HFFc6 (cell line): ENCODE measurements at places on chromosomes 11 and 22. TPM values are rescaled to one million over a fixed set of nuclear protein-coding genes. Genes with fewer than 3 reads are reported as not detected.

Gene CCDC73
- not detected in 3 replicates for total RNA-seq

- peak overlapping the region; percentile 91 for H3K4me3 ChIP-seq
- H3K27me3 ChIP-seq: peaks cover 4% of the 10 kb centered on the region; the same call in 1 of the 2 replicates
- no peaks in the 10 kb centered on the region for H3K36me3 ChIP-seq
- peaks cover 37% of the 10 kb centered on the region for H3K4me1 ChIP-seq
These were observed 88.1 kb upstream of the ARHGAP32 start for GRCh38 chr11:129280027-129280811.

Gene DAGLA
- 2.4 to 3.8 TPM (median 2.4 TPM) in 3 replicates for total RNA-seq

DNA sequence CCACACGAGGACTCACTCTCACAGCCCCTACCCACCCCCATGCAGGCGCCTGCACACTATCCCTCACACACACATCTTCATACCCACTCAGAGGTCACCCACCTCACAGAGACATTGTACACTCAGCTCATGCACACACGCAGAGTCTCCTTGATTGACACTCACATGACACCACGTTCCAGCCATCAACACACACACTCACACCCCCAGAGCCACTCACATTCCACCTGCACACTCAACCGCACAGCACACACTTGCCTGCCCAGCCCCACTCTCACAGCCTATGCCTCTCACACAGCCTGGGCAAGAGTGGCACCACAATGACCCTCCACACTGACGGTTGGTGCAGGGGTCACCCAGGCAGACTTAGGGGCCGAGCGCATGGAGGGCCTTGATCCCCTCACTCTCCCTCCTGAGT is 2.2 kb downstream of the SPI1 start:
- no peak overlapping the region for H3K27ac ChIP-seq
- H3K4me3 ChIP-seq: no peak overlapping the region
- H3K27me3 ChIP-seq: peaks cover 1% of the 10 kb centered on the region
- peaks cover 13% of the 10 kb centered on the region for H3K4me1 ChIP-seq

GRCh38 chr11:76832361-76832760 is 28.4 kb upstream of the ACER3 start:
- peaks cover 15% of the 10 kb centered on the region for H3K27me3 ChIP-seq
- H3K36me3 ChIP-seq: no peaks in the 10 kb centered on the region
- H3K27ac ChIP-seq: no peak overlapping the region
- DNase-seq: no peak
- no peak overlapping the region for H3K4me3 ChIP-seq
- peaks cover 11% of the 10 kb centered on the region; the same call in 1 of the 2 replicates for H3K4me1 ChIP-seq

Gene C11orf91
- 0.39 to 0.59 TPM in 2 of 3 replicates, not detected in the other for total RNA-seq

Gene ACR
- total RNA-seq: not detected in 3 replicates

DNA sequence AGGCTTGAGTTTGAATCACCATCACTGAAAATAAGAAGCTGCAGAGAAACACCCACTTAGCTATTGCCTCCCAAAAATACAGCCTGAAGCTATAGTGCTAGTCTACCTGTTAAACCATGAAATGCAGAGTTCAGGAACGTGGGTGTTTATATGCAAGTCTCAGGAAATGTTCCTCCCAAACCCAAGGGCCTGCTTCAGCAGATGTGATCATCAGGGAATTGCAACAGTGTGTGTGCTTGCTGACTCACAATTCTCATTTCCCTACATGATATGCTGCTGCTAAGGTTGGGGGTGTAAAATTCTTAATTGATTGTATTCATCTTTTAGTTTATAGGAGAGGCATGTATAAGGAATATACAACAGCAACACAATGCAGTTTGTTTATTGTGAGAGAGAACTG is 49.6 kb downstream of the NUP98 start:
- H3K4me3 ChIP-seq: no peak overlapping the region
- peak overlapping the region; percentile 57 for H3K27ac ChIP-seq
- H3K27me3 ChIP-seq: no peaks in the 10 kb centered on the region
- peaks cover 15% of the 10 kb centered on the region for H3K4me1 ChIP-seq
- peak; percentile 60 for DNase-seq

- 0 out of 2 replicates have a peak, but pooled peaks cover 6% of the 10 kb centered on the region for H3K4me1 ChIP-seq
- peaks cover 11% of the 10 kb centered on the region for H3K27me3 ChIP-seq
- no peak for DNase-seq
- H3K27ac ChIP-seq: no peak overlapping the region
- no peak overlapping the region for H3K4me3 ChIP-seq
These were observed 35.2 kb upstream of the RDX start for GRCh38 chr11:110331626-110332025.

- no peaks in the 10 kb centered on the region for H3K4me1 ChIP-seq
- no peaks in the 10 kb centered on the region for H3K36me3 ChIP-seq
- no peak overlapping the region for H3K27ac ChIP-seq
- H3K4me3 ChIP-seq: no peak overlapping the region
These were observed 238.2 kb downstream of the SOX6 start for GRCh38 chr11:16117989-16118756.

DNA sequence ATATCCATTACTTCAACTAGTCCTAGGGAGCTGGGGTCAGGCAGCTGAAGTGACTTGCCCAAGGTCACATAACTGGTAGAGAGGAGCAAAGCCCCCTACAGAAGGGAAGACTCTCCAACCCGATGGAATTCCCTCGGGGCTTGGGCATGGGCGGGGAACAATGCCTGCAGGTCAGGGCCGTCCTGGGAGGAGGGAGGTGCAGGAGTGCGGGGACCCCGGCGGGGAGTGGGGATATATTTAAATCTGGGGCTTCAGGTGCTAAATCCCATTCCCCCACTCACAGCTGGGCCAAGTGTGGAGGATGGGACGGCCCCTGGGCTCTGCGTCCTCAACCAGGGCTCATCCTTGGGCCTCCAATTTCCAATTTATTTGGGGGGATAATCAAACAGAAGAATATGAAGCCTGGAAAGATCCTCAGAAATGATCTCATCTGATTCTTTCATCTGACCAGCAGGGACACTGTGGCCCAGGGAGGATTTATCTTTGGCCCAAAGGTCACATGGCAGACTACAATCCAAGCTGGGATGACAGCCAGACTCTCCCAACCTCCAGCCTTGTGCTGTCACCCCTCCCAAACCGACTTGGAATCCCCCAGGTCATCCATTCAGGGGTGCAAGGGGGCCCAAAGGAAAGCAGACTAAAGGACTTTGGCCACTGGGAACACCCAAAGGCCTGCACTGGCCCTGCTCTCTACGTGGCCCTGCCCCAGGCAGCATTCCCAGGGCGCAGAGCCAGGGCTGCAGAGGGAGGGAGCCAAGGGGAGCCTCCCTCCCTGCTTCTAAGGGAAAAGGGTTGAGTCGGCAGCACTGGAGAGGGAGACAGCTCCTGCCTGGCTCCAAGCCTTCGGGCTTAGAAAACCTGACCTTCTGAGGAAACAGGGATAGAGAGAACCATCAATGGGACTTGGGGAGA is 8.7 kb upstream of the C1QTNF6 start:
- H3K4me3 ChIP-seq: peak overlapping the region; percentile 9; the same call in 1 of the 2 replicates
- H3K36me3 ChIP-seq: no peaks in the 10 kb centered on the region
- H3K27ac ChIP-seq: peak overlapping the region; percentile 89
- H3K4me1 ChIP-seq: peaks cover 31% of the 10 kb centered on the region

DNA sequence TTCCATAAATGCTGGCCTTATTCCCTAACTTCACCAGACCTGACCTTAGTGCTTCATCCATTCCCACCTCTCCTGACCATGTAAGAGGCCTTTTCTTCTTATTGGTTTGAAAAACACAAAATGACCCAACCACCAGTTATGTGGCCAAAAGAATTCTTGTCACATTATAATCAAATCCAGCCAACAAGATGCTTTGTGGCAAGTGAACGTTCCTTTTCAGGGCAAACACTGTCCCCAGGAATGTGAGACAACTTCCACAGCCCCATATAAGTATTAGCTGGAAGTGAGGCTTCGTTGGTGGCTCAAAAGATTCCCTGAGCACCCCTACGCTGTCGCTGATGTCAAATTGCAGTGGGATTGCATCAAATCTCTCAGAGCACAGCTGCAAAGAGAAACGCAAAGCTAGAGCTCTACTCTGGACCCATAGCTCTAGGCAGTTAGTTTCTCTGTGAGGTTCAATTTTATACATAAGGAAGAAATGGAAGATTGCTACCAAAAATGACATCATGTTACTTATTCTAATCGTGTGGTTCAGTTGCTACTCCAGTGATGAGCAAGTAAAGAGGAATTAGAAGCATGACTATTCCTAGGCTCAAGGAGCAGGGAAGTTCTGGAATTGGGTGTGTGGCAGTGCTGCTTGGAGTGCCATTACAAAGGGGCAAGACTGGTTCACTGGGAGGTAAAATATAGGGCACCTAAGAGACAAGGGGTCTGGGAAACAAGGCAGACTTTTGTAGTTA is 26.1 kb downstream of the GLYATL1 start:
- peaks cover 15% of the 10 kb centered on the region for H3K4me1 ChIP-seq
- DNase-seq: peak; percentile 59
- H3K27ac ChIP-seq: 0 out of 2 replicates have a peak overlapping the region, but pooled peaks have one; percentile 20
- no peaks in the 10 kb centered on the region for H3K36me3 ChIP-seq

Gene FOXRED2
- 3.2 to 4.0 TPM (median 3.5 TPM) in 3 replicates for total RNA-seq

GRCh38 chr22:41242396-41243117 is 1.8 kb upstream of the CHADL start:
- H3K36me3 ChIP-seq: peaks cover 17% of the 10 kb centered on the region
- DNase-seq: no peak
- H3K27ac ChIP-seq: peak overlapping the region; percentile 29
- 0 out of 2 replicates have a peak overlapping the region, but pooled peaks have one; percentile 13 for H3K4me3 ChIP-seq
- peaks cover 12% of the 10 kb centered on the region for H3K4me1 ChIP-seq
- peaks cover 15% of the 10 kb centered on the region for H3K27me3 ChIP-seq

GRCh38 chr22:42039271-42039670 is 31.3 kb downstream of the NAGA start:
- peaks cover 10% of the 10 kb centered on the region for H3K27me3 ChIP-seq
- no peaks in the 10 kb centered on the region; the same call in 1 of the 2 replicates for H3K4me1 ChIP-seq
- DNase-seq: peak; percentile 44
- peaks cover 6% of the 10 kb centered on the region; the same call in 1 of the 2 replicates for H3K36me3 ChIP-seq
- H3K27ac ChIP-seq: no peak overlapping the region

Gene LTBP3
- 64.9 and 71.6 TPM in 2 replicates for total RNA-seq

Gene DGCR6
- 0.47 to 1.2 TPM (median 0.87 TPM) in 3 replicates for total RNA-seq

Gene OR2AG2
- total RNA-seq: 0.05 to 0.09 TPM (median 0.09 TPM) in 3 replicates

GRCh38 chr22:49633010-49633324 is 194.7 kb downstream of the BRD1 start:
- no peak overlapping the region for H3K4me3 ChIP-seq
- H3K4me1 ChIP-seq: no peaks in the 10 kb centered on the region
- H3K36me3 ChIP-seq: 0 out of 2 replicates have a peak, but pooled peaks cover 4% of the 10 kb centered on the region
- H3K27me3 ChIP-seq: no peaks in the 10 kb centered on the region
- H3K27ac ChIP-seq: no peak overlapping the region

- DNase-seq: no peak
- peaks cover 6% of the 10 kb centered on the region; the same call in 1 of the 2 replicates for H3K36me3 ChIP-seq
- no peak overlapping the region for H3K27ac ChIP-seq
- H3K27me3 ChIP-seq: no peaks in the 10 kb centered on the region; the same call in 1 of the 2 replicates
These were observed 22.1 kb upstream of the XKR3 start for GRCh38 chr22:16847271-16847670.

GRCh38 chr11:14565845-14566244 is 45.7 kb upstream of the PSMA1 start:
- H3K4me3 ChIP-seq: no peak overlapping the region
- DNase-seq: no peak
- H3K36me3 ChIP-seq: no peaks in the 10 kb centered on the region
- no peak overlapping the region for H3K27ac ChIP-seq
- no peaks in the 10 kb centered on the region; the same call in none of the 2 replicates for H3K27me3 ChIP-seq

Gene TNNT3
- not detected in 3 replicates for total RNA-seq

GRCh38 chr11:69000831-69001242 is 12.2 kb downstream of the MRGPRF start:
- H3K4me3 ChIP-seq: peak overlapping the region; percentile 3; the same call in 1 of the 2 replicates
- H3K36me3 ChIP-seq: no peaks in the 10 kb centered on the region
- peak; percentile 87 for DNase-seq

GRCh38 chr11:74015919-74016684 is 7.2 kb upstream of the UCP3 start:
- no peak overlapping the region for H3K4me3 ChIP-seq
- peaks cover 2% of the 10 kb centered on the region; the same call in 1 of the 2 replicates for H3K27me3 ChIP-seq
- DNase-seq: no peak
- H3K4me1 ChIP-seq: peaks cover 8% of the 10 kb centered on the region
- peaks cover 9% of the 10 kb centered on the region; the same call in 1 of the 2 replicates for H3K36me3 ChIP-seq

GRCh38 chr11:61860054-61860903 is 31.1 kb downstream of the FADS3 start:
- H3K27ac ChIP-seq: no peak overlapping the region; the same call in 1 of the 2 replicates
- H3K36me3 ChIP-seq: peaks cover 5% of the 10 kb centered on the region; the same call in 1 of the 2 replicates
- no peak overlapping the region for H3K4me3 ChIP-seq
- H3K4me1 ChIP-seq: no peaks in the 10 kb centered on the region

- H3K4me3 ChIP-seq: no peak overlapping the region
- no peaks in the 10 kb centered on the region for H3K4me1 ChIP-seq
- H3K27me3 ChIP-seq: peaks cover 24% of the 10 kb centered on the region
- no peak for DNase-seq
- no peak overlapping the region for H3K27ac ChIP-seq
- H3K36me3 ChIP-seq: no peaks in the 10 kb centered on the region
These were observed 71.2 kb upstream of the PRR5 start for GRCh38 chr22:44630826-44631225.

Gene FGF4
- not detected in 3 replicates for total RNA-seq

Gene IGSF9B
- 0.09 TPM in 1 of 3 replicates, not detected in the others for total RNA-seq

Gene OR6A2
- 0.05 to 0.06 TPM in 2 of 3 replicates, not detected in the other for total RNA-seq

GRCh38 chr11:125491146-125491545 is 4.9 kb downstream of the FEZ1 start:
- H3K27ac ChIP-seq: no peak overlapping the region
- DNase-seq: no peak
- no peaks in the 10 kb centered on the region for H3K36me3 ChIP-seq
- no peak overlapping the region for H3K4me3 ChIP-seq
- peaks cover 20% of the 10 kb centered on the region for H3K4me1 ChIP-seq

GRCh38 chr22:49746065-49746464 is 81.6 kb downstream of the BRD1 start:
- no peak for DNase-seq
- no peaks in the 10 kb centered on the region for H3K4me1 ChIP-seq
- H3K27ac ChIP-seq: no peak overlapping the region
- H3K27me3 ChIP-seq: peaks cover 2% of the 10 kb centered on the region

GRCh38 chr11:4484310-4484709 is 1.9 kb downstream of the OR52K1 start:
- no peak for DNase-seq
- H3K27me3 ChIP-seq: peaks cover 4% of the 10 kb centered on the region; the same call in 1 of the 2 replicates
- no peak overlapping the region for H3K4me3 ChIP-seq
- no peaks in the 10 kb centered on the region for H3K36me3 ChIP-seq

GRCh38 chr22:32729412-32729811 is 72.1 kb upstream of the TIMP3 start:
- H3K36me3 ChIP-seq: peaks cover 5% of the 10 kb centered on the region; the same call in 1 of the 2 replicates
- H3K27me3 ChIP-seq: peaks cover 6% of the 10 kb centered on the region
- H3K4me3 ChIP-seq: no peak overlapping the region
- DNase-seq: no peak

Gene SSTR3
- not detected in 3 replicates for total RNA-seq

- peaks cover 26% of the 10 kb centered on the region for H3K4me1 ChIP-seq
- H3K36me3 ChIP-seq: no peaks in the 10 kb centered on the region
- H3K27me3 ChIP-seq: peaks cover 3% of the 10 kb centered on the region
- no peak overlapping the region for H3K4me3 ChIP-seq
These were observed 269.6 kb downstream of the MN1 start for GRCh38 chr22:27531782-27532530.

Gene OVOL1
- total RNA-seq: not detected in 3 replicates

DNA sequence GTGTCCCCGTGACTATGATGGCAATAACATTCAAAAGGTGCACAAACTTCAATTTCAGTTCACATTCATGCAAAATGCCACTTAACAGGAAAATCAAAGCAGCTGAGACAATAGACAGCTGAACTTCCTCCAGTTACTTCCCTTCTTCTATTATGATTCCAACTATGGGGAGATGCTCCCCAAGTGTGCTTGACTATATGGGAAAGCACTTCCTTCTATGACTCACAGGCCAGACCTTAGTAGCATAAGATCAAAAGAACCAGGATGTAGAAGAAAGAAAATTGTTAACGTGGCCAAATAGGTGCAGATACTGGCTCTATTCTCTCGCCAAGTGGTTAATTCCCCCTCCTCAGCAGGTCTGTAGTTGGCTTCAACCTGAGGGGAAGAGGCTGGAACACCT is 7.8 kb upstream of the FAT3 start:
- no peak overlapping the region for H3K4me3 ChIP-seq
- peaks cover 2% of the 10 kb centered on the region; the same call in 1 of the 2 replicates for H3K27me3 ChIP-seq
- no peak overlapping the region for H3K27ac ChIP-seq
- H3K4me1 ChIP-seq: no peaks in the 10 kb centered on the region
